Neuronal stem cell (in vitro differentiated cells): ENCODE measurements at places on chromosomes 4 and X.

DNA sequence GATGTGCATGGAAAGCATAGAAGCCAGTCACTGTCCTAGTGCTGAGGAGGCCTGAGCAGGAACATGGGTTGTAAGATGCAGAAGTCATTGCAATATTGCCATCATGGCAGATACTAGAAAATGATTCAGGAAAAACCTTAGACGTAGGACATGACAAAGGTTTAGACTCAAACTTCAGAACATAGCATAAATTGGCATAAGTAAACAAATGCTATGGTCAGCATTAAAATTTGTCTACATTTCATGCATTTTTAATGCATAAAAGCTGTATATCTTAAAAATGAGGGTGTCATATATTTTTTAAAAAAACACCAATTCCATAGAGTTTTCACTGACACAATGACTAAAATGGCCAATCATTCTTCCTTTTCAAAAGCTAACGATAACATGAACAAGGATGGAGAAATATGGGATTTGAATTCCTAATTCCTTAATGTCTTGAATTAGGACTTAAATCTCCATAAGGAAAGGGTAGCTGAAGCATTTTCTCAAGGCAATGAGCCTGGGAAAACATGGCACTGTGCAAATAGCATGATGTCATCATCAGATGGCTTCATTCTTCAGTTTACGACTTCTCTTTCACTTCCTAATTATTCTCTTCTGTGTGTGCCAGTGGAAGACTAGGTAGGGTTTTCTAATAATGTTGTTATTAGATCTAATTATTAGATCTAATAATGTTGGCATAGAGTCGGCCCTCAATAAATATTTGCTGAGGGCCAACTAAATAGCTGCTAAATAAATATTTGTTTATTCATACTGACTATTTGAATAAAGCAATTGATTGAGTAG is 125.1 kb upstream of the FRG1 start:
- no peak for DNase-seq

GRCh38 chrX:113510586-113510985 is 670.0 kb upstream of the AMOT start:
- DNase-seq = no peak

DNA sequence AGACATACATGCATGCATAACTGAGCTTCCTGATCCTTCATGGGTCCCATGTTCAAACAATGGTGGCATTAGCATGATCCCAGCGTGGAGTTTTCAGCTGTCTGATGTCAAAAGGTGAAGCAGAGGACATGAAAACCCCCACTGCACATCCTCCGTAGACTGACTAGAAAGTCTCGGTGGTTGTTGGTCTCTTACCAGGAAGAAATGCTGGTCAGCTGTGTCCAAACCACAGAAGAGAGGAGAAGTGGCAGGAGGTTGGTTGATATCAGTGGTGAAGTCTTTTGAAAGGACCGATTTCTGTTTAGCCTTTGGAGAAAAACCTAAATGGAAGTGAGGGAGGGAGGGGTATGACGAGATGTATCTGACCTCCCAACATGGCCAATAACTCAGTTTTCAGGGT is 201.9 kb downstream of the SPATA18 start:
- DNase-seq = no peak

GRCh38 chrX:54843050-54843449 is 35.5 kb downstream of the MAGED2 start:
- no peak for DNase-seq
